Liver (tissue), 10 donors: ENCODE measurements at places on chromosomes 13 and 19. TPM values are rescaled to one million over a fixed set of nuclear protein-coding genes. Genes with fewer than 3 reads are reported as not detected.
A peak's percentile ranks its signal among the peaks of the same experiment; 100 is the strongest.

The C13orf42 gene
- 0.08 TPM for total RNA-seq

The ITGBL1 gene
- total RNA-seq: 0.28 TPM

The KLHL1 gene
- not detected for total RNA-seq

The ZNF550 gene
- 4.4 TPM for total RNA-seq

The IGFL1 gene
- total RNA-seq: not detected

The AMH gene
- total RNA-seq: 0.47 TPM

The IRGC gene
- total RNA-seq: not detected

GRCh38 chr19:11377756-11378155 is 3.3 kb downstream of the SWSAP1 start:
- DNase-seq: no peak

DNA sequence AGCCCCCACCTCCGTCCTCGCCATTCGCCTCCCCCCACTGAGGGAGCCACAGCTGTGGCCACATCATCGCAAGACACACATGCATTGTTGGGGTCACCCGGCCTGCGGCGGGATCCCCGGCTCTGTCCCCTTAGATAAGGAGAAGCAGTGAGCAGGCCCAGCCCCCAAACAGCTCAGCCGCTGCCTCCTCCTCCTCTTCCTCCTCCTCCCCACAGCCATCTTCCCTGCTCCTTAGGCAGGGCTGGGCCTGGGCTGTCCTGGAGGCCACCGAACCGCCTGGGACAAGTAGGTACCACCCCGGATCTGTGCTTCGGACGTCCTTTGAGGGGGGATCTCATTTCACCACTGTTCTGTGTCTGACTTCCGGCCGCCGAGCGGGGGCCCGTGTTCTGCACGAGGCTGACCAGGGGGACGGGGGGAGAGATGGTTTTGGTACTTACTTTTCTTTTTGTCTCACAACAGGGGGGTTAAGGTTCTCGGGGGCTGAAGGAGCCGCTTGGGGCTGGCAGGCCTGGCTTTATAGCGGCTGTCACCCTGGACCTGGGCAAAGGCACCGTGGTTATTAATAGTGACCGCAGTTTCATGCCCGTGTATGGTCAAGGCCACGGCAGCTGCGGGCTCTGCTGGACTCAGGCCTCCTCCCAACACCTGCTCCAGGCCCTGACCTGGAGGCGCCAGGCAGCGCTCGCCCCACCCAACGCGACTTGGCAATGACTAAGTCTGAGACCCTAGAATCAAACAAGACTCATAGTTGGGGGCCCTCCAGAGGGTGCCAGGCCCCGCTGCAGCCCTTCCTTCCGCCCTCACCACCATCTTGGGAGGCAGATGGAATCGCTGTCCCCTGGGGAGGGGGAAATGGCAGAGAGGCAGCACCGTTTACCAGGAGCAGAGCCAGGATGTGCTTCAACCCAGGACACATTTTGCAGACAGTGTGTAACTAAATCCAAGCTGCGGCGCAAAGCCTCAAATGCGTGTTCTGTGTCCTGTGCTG is 18.3 kb downstream of the NMRK2 start:
- DNase-seq: peak; percentile 63

DNA sequence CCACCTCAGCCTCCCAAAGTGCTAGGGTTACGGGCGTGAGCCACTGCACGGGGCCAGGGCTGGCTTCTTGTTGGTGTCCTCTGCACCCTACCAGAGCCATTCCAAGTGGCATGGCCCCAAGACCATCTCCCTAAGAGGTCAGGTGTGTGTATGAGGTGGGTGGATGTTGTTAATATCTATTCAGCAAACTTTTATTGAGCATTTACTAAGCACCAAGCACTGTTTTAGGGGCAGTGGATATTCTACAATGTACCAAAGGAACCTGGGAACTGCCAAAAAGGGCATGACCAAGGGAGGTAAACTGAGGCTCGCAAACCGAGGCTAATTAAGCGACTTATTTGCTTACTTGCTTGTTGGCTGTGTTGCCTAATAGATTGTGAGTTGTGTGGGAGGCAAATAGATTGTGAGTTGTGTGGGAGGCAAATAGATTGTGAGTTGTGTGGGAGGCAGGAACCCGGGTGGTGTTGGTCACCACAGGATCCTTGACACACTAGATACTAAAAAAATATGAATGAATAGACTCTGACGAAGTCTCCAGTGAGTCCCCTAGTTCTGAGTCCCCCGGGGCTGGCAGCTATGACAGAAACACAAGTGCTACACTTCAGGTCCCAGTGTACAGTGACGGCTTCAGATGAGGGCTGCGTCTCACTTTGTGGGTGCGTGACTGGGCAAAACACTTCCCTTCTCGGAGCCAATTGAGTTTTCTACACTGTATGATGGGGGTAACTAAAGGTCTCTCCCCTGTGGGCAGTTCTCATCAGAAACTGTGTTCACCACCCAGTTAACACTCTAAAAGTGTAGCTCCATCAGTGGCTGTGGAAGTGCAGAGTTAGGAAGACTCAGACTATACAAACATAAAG is 5.0 kb upstream of the BICRA start:
- no peak for DNase-seq

GRCh38 chr13:23159760-23160637 is 20.8 kb upstream of the SGCG start:
- DNase-seq: no peak

GRCh38 chr19:6680141-6680540 is 10.2 kb upstream of the TNFSF14 start:
- no peak for DNase-seq

GRCh38 chr13:111209613-111210012 is 94.5 kb downstream of the ARHGEF7 start:
- no peak for DNase-seq

GRCh38 chr13:31767175-31767900 is 28.0 kb downstream of the RXFP2 start:
- no peak for DNase-seq

- no peak for DNase-seq
Observed at GRCh38 chr13:30982506-30982905, 50.0 kb downstream of the TEX26 start.

- no peak for DNase-seq
Observed at GRCh38 chr13:100522618-100523309, 65.8 kb downstream of the GGACT start.

- no peak for DNase-seq
Observed at GRCh38 chr13:109204657-109205056, 575.2 kb downstream of the MYO16 start.

DNA sequence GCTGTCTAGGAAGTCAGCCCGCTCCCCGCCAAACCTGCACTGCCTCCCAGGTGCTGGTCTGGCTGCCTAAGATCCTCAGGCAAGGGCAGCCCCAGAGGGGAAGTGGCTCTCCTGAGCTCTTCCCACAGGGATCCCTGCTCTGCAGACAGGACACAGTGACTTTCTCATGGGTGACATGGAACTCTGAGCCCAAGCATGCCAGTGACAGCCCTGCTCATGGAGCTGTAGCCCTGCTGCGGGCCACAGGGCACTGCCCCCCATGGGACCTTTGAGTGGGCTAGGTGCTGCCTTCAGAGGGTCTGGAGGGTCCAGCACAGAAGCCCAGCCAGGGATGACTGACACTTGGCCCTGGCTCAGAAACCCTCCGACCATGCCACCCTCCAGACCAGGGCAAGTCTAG is 109.1 kb downstream of the TUBA3C start:
- no peak for DNase-seq

DNA sequence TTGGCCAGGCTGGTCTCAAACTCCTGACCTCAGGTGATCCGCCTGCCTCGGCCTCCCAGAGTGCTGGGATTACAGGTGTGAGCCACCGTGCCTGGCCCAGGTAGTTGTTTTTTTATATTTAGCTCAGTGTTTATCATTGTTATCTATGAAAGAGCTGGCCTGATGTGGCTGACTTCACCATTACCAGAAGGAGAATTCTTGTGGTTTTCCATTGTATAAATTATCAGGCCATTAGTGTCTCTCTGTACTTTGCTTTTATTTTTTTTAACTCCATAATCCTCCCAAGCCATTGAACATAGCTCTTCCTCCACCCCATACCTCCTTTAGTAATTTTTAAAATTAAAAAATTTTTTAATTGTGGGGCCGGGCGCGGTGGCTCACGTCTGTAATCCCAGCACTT is 24.2 kb downstream of the CERS4 start:
- DNase-seq: no peak

DNA sequence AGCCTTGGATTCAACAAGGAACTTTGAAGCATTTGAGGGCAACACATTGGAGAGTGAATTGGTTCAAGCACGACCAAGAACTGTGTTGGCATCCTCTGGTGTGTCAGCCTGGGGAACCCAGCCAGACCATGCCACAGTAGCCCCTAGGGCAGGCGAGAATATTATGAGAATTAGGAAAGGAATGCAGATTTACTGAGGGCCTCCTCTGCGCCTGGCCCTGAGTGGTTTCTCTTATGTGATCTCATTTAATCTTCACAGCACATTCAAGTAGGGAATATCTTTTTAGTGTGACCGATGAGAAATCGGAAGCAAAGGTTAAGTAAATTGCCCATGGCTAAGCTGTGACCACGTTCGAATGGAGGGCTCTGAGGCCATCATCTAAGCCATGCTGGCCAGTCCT is 15.3 kb upstream of the ERICH6B start:
- no peak for DNase-seq

GRCh38 chr19:327291-328024 is 17.1 kb downstream of the MIER2 start:
- no peak for DNase-seq

GRCh38 chr13:44927968-44928367 is 61.3 kb downstream of the NUFIP1 start:
- DNase-seq: no peak

DNA sequence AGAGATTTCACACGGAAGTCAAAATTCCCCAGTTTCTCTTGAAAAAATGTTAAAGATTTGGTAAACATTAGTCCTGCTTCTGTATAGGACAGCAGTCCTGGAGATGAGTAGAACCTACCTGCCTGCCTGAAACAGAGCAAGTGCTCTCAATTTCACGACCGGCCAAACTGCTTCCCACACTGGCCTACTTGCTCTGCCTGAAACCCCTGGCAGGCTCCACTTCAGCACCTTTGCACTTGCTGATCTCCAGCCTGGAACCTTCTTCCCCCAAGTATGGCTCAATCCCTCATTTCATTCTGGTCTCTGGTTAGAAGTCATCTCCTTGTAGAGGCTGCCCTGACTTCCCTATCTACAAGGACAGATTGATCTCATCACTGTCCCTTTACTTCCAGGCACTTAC is 271.4 kb downstream of the DLEU7 start:
- DNase-seq: no peak

- DNase-seq: peak; percentile 45
Observed at GRCh38 chr19:3034656-3035541, 5.8 kb upstream of the TLE2 start.

GRCh38 chr13:34864671-34865070 is 77.4 kb upstream of the NBEA start:
- DNase-seq: no peak

- DNase-seq: no peak
Observed at GRCh38 chr13:109694972-109695371, 91.4 kb downstream of the IRS2 start.

GRCh38 chr13:97001636-97002035 is 7.4 kb upstream of the OXGR1 start:
- no peak for DNase-seq

DNA sequence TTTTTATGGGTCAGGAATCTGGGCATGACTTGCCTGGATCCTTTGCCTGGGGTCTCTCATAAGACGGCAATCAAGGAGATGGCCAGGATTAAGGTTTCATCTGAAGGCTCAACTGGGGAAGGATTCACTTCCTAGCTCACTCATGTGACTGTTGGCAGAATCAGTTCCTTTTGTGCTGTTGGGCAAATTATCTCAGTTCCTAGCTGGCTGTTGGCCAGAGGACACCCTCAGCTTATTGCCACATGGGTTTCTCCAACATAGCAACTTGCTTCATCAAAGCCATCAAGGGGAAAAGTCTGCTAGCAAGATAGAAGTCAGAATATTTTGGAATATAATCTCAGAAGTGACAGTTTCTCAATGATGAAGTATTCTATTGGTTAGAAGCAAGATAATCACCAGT is 12.2 kb upstream of the EVI5L start:
- no peak for DNase-seq

DNA sequence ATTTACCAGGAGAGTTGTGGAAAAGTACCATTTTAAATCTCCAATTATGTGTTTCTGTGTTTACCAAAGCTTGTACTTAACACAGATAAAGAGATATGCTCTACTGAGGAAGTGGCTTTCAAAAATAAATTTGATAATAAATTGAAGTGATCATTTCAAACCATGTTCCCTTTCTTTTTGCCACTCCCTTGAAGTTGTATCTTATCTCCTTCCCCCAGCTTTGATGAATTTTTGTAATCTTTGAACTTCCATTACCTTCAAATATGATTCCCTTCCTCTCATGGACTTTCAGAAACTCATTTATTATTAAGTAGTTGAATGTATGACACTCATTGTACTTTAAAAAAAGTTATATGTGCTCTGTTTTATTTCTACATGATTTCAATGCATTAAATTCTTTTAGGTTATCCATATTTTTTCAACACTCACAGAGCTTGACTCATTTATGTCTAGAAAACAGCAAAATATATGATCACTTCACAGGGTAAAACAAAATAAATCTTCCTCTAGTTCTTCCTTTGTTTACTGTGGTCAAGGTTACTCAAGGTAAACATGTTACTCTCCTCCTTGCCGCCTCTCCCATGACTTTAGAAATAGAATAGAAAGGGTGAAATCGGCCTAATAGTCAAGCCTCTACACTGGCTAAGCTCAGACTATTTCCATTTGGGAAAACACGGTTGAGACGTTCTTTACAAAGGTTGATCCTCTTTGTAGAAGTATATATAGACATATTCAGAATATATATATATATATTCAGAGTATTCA is 251.2 kb upstream of the SPRY2 start:
- no peak for DNase-seq

DNA sequence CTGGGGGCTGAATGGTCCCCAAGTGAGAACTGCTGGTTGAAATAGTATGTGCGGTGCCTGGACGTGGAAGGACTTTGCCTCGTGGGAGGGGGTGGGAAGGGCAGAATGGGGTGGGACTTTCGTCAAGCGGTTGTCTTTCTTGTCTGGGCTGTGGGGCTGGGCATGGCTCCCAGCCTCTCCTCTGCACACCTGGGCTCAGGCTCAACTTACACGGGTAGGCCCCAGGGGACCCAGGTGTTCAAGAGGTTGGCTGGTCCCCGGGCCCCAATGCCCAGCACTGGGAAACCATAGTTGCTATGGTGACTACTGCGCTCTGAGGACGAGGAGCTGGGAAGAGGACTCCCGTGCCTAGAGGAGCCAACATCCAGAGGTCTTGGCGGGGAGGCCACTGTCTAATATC is 7.3 kb downstream of the NWD1 start:
- no peak for DNase-seq

- no peak for DNase-seq
Observed at GRCh38 chr19:30865511-30865910, 483.7 kb downstream of the TSHZ3 start.

GRCh38 chr19:55882626-55883025 is 46.3 kb downstream of the NLRP4 start:
- no peak for DNase-seq

DNA sequence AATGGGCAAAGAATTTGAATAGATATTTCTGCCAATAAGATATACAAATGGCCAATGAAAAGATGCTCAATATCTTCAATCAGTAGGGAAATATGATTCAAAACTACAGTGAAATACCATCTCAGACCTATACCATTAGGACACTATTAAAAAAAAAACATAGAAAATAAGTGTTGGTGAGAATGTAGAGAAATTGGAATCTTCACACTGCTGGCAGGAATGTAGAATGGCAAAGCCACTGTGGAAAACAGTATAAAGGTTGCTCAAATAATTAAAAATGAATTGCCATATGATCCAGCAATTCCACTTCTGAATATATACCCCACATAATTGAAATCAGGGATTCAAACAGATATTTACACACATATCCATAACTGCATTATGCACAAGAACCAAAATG is 88.1 kb upstream of the STARD13 start:
- no peak for DNase-seq
